ENCODE measurements at places on chromosomes 13 and 19. TPM values are rescaled to one million over a fixed set of nuclear protein-coding genes. Genes with fewer than 3 reads are reported as not detected.
A peak's percentile ranks its signal among the peaks of the same experiment; 100 is the strongest.

GRCh38 chr13:52070929-52071523, 46.5 kb downstream of the UTP14C start:
- DNase-seq, result no peak
- H3K27ac ChIP-seq, result no peak overlapping the region
- H3K4me3 ChIP-seq, result no peak overlapping the region

DNA sequence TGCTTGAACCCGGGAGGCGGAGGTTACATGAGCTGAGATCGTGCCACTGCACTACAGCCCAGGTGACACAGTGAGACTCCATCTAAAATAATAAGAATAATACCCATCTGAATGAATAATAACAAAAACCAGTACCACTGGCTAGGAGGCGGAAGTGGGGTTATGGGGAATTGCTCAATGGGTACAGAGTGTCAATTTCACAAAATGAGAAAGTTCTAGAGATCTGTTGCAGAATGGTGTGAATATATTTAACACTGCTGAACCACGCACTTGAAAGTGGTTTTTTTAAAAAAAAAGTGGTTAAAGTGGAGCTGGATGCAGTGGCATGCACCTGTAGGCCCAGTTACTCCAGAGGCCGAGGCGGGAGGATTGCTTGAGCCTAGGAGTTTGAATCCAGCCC, 18.5 kb downstream of the KLF2 start:
- H3K27me3 ChIP-seq, result no peaks in the 10 kb centered on the region
- H3K4me3 ChIP-seq, result no peak overlapping the region

DNA sequence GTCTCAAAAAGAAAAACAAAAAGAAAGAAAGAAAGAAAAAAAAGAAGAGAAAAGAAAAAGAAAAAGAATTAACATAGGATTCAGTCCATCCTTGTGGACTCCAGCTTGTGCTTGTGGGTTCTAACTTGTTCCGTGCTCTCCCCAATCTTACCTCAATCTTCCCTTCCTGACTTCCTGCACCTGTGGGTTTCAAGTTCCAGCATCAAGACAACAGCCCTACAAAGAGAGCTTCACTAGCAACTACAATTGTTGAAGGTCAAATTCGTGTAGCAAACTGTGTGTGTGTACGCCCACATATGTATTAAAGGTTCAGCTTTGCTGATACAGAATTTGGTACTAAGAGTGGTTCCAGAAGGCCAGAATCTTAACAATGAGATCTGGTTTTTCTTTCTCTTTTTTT, 25.3 kb downstream of the FXYD5 start:
- DNase-seq, result no peak
- no peak overlapping the region for H3K4me3 ChIP-seq
- H3K4me1 ChIP-seq, result no peaks in the 10 kb centered on the region

DNA sequence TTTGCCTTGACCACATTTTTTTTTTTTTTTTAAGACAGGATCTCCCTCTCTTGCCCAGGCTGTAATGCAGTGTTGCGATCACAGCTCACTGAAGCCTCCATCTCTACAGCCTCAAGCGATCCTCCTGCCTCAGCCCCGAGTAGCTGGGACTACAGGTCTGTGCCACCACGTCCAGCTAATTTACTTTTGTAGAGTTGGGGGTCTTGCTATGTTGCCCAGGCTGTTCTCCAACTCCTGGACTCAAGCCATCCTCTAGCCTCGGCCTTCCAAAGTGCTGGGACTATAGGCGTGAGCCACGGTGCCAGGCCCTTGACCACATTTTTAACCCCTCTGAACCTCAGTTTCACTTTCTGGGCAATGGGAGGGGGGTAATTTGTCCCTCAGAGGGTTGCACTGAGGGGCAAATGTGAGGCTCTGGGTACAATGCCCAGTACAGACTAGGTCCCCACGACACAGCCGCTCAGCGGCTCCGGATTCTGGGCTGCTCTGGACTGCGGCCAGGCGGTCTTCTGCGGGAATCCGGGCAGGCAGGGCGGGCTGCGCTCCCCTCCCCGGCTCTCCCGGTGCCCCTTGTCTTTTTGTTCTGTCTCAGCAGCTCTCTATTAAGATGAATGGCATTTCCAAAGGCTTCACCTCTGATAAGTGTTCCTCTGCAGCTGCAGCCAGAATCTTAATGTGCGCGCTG, 3.8 kb upstream of the ALOX5AP start:
- no peaks in the 10 kb centered on the region for H3K36me3 ChIP-seq
- no peaks in the 10 kb centered on the region for H3K27me3 ChIP-seq
- H3K4me1 ChIP-seq, result no peaks in the 10 kb centered on the region

The APC2 gene
- 0.35 TPM for total RNA-seq

- H3K27me3 ChIP-seq, result no peaks in the 10 kb centered on the region
- no peak overlapping the region for H3K4me3 ChIP-seq
- no peak for DNase-seq
- H3K36me3 ChIP-seq, result no peaks in the 10 kb centered on the region
These were observed 5.2 kb downstream of the TLE6 start for GRCh38 chr19:2982561-2982960.

The PRR19 gene
- not detected for total RNA-seq

GRCh38 chr19:46202426-46202825, 27.1 kb upstream of the IGFL1 start:
- no peak for DNase-seq
- no peaks in the 10 kb centered on the region for H3K36me3 ChIP-seq

DNA sequence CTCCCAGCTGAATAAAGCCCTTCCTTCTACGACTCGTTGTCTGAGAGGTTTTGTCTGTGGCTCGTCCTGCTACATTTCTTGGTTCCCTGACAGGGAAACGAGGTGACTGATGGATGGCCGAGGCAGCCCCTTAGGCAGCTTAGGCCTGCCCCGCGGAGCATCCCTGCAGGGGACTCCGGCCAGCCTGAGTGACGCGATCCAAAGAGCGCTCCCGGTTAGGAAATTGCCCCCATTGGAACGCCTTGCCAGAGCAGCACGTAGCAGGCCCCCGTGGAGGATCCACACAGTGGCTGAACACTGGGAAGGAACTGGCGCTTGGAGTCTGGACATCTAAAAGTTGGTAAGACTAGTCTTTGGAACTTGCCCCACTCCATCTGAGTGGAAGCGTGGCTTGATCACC, 296.8 kb upstream of the SGCG start:
- H3K4me3 ChIP-seq, result no peak overlapping the region
- no peaks in the 10 kb centered on the region for H3K36me3 ChIP-seq
- no peak for DNase-seq
- no peaks in the 10 kb centered on the region for H3K4me1 ChIP-seq
- H3K27me3 ChIP-seq, result no peaks in the 10 kb centered on the region

DNA sequence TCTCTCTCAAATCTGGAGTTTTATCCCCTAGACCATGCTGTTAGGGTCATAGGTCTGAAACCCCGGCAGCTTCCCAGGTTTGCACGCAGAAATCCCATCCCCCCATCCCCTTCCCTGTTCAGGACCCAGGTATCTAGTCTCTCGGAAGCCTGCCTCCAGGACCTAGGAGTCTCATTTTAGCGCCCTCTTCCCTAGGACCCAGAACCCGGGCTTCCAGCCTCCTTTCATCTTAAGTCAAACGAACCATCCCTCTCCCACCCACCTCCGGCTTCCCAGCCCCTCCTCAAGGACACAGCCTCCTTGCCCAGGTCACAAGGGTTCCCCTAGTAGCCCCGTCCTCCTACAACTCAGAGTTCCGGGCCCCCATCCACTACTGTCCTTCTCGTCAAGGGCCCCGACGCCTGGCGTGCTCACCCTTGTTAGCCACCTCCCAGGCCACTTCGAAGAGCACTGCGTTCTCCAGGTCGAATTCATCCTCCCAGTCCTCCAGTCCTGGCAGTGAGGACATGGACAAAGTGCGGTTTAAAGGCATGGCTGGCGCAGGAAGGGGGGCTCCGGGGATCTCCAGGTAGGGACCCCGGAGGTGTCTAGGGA, 431 bp downstream of the GYS1 start:
- peak overlapping the region; percentile 75 for H3K4me3 ChIP-seq
- peaks cover 10% of the 10 kb centered on the region for H3K36me3 ChIP-seq
- no peaks in the 10 kb centered on the region for H3K4me1 ChIP-seq
- peak overlapping the region; percentile 95 for H3K27ac ChIP-seq
- no peaks in the 10 kb centered on the region for H3K27me3 ChIP-seq

GRCh38 chr13:98810746-98811145, 58.3 kb upstream of the SLC15A1 start:
- no peaks in the 10 kb centered on the region for H3K4me1 ChIP-seq
- H3K27ac ChIP-seq, result no peak overlapping the region
- H3K4me3 ChIP-seq, result no peak overlapping the region
- no peak for DNase-seq

DNA sequence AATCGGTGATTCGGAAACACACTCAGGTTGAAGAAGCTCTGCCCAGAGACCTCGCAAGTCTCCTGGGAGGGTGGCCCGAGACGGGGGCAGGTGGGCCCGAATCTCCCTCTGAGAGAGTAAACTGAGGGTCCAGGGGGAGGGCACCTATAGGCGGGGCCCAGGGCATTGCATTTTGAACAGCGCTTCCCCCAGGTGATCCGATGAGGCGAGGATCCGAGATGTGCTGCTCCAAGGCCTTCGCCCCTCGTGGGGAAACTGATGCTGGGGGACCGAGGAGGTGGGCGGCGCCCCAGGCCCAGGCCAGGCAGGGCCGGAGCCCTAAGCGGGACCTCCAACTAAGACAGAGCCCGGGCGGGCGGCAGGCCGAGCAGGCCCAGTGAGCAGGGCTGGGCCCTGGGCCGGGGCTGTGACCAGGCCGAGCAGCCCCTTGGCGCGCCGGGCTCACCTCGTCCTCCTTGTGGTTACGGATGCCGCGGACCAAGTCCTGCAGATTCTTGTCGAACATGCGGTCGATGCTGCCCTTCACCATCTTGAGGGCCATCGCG, 500 bp downstream of the AP3D1 start:
- DNase-seq, result no peak
- no peaks in the 10 kb centered on the region for H3K27me3 ChIP-seq
- H3K27ac ChIP-seq, result peak overlapping the region; percentile 92
- peak overlapping the region; percentile 97 for H3K4me3 ChIP-seq
- no peaks in the 10 kb centered on the region for H3K36me3 ChIP-seq
